ENCODE measurements at places on chromosomes 13 and 19.

- no peak for DNase-seq
These were observed 44.5 kb downstream of the ACTN4 start for GRCh38 chr19:38691938-38692457.

GRCh38 chr13:80035096-80035495 lies 305.8 kb downstream of the SPRY2 start:
- no peak for DNase-seq

DNA sequence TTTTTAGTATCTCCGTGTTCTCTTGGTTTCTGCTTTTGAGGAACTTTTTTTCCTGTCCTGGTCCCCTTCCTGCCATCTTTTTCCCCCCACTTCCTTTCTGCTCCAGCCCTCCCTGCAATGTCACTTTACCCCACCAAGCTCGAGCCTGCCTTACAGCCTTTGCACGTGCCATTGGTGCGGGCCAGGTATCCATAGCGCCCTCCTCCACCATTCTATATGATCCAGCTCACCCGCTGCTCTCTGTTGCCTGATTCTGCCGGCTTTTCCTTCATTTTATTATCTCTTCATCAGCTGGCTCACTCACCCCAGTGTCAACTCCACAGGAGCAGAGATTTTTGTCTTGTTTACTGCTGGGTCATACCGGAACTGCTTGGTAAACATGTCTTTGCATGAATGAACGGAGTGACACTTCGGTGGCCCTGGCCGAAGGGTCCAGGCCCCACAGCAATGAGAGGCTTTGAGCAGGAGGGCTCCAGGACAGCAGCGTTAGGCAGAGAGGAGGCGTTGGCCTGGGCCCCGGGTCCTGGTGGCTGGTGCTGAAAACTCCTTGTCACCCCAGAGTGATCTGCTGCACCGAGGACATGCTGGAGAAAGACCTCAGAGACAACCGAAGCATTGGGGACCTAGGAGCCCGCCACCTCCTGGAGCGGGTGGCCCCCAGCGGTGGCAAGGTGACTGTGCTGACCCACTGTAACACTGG lies 1.2 kb downstream of the MRI1 start:
- DNase-seq = no peak

DNA sequence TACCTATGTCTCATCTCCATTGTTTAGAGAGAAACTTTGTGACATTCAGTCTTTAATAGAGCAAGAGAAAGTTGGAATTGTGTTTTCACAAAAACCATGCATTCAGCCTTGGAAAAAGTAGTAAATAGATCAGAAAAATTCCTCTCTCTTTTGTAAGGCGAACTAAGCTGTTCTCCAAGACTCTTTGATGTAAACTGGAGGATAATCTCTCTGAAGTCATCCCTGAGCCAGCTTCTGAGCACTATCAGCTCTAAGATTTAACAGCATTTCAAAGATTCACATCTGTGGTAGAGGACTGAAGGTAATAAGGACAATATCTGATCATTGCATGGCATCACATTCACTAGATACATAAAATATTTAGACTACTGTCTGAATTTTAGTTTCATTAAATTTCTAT lies 904.6 kb upstream of the ATXN8OS start:
- no peak for DNase-seq

DNA sequence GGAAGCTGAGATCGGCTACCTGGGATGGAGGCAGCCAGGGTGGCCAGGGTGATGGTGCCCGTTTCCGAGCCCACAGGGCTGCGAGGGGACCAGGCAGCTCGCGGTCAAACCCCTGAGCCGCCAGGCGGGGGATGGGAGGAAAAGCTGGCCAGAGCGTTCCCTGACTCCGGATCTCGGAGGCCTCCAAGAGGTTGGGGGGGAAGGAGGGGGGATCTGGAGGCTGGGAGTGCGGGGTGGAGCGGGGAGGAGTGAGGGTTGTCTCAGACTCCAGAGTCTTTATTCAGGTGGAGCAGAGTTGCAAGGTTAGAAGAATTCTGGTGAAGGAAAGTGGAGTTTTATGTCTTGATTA lies 1.1 kb downstream of the CACNG7 start:
- DNase-seq = no peak

DNA sequence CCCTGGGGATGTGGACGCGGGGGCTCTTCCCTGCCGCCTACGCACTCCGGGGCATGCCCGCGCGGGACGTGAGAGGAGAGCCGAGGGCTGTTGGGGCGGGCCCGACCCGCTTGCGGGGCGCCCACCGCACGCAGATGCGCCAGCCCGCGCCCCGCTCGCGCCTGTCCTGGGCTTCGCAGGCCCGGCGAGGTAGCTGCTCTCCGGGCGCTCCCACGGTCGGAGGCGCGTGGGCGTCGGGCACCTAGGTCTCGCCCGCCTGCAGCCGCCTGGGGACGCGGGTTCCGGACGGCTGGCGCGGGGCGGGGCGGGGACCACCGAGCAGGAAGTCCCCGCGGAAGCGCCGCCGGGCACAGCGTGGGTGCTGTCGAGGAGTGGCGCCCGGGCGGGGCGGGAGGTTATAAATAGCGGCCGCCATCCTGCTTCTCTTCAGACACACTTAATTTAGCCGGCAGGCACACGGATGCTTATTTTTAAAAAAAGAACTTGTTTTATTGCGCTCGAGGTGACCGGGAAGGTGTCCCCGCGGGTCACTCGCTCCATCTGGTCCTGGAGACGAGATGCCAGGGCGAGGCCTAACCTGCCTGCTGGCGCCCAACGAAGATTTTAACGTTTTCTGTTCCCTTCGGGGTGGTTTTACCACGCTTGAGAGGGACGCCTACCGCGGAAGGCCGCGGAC lies 561 bp upstream of the GJA3 start:
- no peak for DNase-seq

DNA sequence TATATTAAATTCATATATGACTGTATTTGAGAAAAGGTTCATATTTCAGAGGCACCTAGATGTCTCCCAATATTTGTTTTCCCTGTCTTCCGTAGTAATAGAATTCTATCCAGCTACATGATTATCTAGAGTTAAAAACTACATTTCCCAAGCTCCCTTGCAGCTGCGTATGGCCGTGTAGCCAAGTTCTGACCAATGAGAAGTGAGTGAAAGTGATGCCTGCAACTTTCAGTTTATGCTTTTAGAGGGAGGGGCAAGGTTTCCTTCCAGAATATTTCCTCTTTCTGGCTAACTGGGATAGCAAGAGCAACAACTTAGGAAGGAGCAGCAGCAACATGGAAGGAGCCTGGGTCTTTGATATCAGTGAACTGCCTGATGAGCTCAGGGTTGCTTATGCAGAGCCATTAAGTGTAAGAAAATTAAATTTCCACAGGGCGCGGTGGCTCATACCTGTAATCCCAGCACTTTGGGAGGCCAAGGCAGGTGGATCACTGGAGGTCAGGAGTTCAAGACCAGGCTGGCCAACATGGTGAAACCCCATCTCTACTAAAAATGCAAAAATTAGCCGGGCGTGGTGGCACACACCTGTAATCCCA lies 23.2 kb upstream of the CYP2A13 start:
- no peak for DNase-seq

DNA sequence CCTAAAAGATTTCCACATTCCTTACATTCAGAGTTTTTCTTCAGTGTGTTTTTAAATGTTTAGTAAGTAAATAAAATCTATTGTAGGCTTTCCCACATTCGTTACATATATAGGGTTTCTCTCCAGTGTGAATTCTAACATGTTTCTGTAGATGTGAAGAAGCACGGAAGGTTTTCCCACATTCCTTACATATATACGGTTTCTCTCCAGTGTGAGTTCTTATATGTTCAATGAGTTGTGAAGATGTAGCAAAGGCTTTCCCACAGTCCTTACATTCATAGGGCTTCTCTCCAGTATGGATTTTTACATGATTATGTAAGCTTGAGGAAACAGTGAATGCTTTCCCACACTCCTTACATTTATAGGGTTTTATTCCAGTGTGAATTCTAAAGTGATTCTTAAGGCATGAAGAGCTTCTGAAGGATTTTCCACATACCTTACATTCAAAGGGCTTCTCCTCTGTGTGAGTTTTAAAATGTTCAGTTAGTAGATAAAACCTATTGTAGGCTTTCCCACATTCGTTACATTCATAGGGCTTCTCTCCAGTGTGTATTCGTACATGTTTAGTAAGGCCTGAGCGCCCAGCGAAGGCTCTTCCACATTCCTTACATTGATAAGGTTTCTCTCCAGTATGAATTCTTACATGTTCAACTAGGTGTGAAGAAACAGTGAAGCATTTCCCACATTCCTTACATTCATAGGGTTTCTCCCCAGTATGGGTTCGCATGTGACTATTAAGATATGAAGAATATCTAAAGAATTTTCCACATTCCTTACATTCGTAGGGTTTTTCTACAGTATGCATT lies 18.2 kb downstream of the ZNF121 start:
- DNase-seq = no peak

DNA sequence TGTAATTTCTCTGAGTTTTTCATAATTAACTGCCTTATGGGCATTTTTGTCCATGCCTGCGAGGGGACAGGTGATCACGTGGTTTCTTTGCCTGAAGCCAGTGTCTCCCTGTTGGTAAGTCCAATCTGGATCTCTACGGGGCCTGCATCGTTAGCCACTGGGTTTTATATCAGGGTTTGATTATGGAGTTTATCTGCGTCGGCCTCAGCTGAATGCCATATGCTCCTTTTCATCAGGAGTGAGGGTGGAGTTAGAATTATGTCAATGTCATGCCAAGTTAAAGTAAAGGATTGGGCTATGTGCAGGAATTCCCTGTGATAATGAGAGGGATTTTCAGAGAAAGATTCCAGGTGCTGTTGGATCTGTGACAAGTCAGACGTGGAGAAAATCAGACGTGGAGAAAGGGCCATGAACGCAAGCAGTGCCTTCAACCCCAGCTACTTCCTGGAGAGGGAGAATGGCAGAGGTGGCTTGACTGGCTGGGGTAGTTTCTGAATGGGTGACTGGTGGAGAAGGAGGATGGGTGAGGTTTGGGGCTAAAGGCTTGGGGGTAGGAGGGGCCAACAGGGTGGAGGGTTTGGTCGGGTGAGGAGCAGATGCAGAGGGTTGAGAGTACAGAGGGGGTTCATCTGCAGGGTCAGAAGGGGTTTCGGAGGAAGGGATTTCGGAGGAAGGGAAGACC lies 24.3 kb downstream of the TMEM255B start:
- DNase-seq = no peak

DNA sequence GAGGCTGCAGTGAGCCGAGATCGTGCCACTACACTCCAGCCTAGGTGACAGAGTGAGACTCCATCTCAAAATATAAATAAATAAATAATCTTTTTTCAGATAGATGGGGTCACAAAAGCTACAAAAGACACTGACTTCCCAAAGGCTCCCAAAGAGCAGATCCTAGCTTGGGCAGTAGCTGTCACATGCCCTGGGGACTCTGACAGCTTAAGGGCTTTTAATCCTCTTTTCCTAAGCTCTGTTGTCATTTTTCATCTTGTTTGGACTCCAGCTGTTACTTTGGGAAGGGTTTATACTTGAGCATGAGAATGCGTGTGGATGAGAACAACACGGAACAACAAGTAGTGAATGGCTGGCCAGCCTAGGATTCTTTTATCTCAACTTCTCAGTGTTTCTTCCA lies 231.7 kb downstream of the MZT1 start:
- DNase-seq = no peak

DNA sequence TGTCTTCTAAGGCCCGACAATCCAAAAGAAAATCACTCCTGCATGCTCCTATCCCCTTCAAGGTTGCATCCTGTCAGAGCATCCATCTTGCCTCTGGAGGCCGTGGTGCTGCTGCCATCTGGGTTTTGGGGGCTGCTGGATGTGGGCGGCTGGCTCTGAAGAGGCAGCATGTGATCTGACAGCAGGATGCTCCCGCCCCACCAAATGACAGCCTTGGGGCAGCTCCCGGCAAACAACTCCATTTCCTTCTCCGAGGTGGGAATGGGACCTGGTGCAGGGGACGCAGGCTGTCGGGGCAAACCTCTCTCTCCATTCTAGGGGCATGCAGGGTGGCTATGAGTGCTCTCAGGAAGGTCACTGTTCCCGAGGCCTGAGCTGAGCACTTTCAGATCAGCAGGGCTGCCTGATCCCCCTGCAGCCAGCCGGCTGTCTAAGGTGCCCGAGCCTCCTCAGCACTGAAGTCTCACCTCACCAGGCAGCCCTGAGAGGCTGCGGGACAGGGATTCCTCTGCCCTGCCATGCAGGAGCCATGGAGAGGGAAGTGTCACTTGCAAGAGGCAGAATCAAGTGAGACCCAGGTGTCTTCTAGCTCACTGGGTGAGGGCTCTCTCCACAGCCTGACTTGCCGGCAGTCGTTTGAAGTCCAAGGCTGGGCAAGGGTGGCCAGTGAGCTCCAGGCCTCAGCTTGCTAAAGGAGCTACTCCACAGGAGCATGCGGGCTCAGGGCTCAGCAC lies 28.8 kb downstream of the TSSK6 start:
- no peak for DNase-seq

DNA sequence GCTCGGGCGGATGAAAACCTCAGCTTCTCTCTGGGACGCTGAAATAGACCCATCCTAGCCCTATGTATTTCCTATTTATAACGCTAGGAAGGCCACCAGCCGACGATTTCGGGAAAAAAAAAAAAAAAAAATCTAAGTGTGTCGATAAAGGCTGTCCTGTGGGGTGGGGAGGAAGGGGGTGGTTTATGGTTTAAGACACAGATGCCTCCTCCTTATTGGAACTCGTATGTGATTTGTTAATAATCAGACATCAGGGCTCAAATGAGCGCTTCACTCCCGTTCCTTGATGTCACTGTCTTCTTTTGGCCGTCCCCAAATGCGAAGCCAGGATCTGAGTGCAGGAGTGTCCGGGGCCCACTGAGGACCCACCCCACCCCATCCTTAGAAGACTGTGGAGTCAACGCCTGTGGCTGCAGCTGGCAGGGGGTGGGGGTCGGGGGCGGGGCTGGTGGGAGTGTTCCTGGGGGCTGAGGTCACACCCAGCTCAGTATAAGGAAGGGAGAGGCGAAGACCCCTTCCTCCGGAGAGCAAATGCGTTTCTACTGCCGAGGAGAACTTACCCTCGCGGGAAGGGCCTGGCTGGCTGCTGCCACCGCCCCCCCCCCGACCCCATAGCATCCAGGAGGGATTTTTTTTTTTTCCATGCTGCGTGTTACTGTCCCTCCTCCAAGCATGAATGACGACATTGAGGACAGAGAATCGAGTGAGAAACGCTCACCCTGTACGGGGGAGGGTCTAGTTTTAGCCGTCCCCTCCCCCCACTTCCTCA lies 971 bp downstream of the ATCAY start:
- no peak for DNase-seq

GRCh38 chr19:46571495-46571894 lies 29.6 kb upstream of the CALM3 start:
- no peak for DNase-seq

- no peak for DNase-seq
These were observed 11.2 kb upstream of the ZNF358 start for GRCh38 chr19:7504684-7505083.

DNA sequence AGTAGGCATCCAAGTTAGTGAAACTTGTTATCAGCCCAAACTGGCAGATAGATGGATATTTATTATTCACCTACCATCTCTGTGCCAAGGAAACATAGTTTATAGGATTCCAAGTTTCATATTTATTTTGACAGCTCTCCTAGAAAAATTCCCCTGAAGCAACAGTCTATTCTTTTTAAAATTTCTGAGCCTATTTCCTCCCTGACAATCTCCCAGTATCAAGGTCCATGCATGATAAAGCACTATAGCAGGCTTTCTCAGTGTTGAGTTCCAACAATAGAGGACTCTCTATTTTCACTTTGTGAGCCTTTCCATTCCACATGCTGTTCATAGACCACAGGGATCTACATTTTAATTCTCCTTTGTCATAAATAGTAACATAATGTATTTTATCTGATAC lies 312.6 kb downstream of the SLITRK6 start:
- no peak for DNase-seq
